ENCODE measurements at places on chromosomes 4 and X. TPM values are rescaled to one million over a fixed set of nuclear protein-coding genes. Genes with fewer than 3 reads are reported as not detected.

The MAGEB2 gene
- not detected for total RNA-seq

The DKC1 gene
- 36.5 TPM for total RNA-seq

The ITIH6 gene
- total RNA-seq = not detected

The CSAG1 gene
- not detected for total RNA-seq

The PIGA gene
- 11.0 TPM for total RNA-seq

The TMSB15B gene
- total RNA-seq = 4.9 TPM

The REPS2 gene
- 0.75 TPM for total RNA-seq

The PCDH19 gene
- 0.12 TPM for total RNA-seq

The RBMXL3 gene
- total RNA-seq = not detected

The CC2D2A gene
- 20.5 TPM for total RNA-seq

The OTC gene
- total RNA-seq = not detected

The UBE2K gene
- total RNA-seq = 18.2 TPM

The CXCL11 gene
- total RNA-seq = not detected

The TCEAL2 gene
- total RNA-seq = not detected

The THOC2 gene
- total RNA-seq = 95.7 TPM

The FMR1NB gene
- not detected for total RNA-seq

The ETDA gene
- not detected for total RNA-seq

The MAMLD1 gene
- 0.44 TPM for total RNA-seq

The P2RY10 gene
- not detected for total RNA-seq

The REELD1 gene
- not detected for total RNA-seq

The TRIML1 gene
- total RNA-seq = not detected

The RBPJ gene
- total RNA-seq = 202 TPM

The YIPF7 gene
- total RNA-seq = not detected

The GAGE2A gene
- not detected for total RNA-seq

The MTMR8 gene
- total RNA-seq = 0.11 TPM

All from uterine smooth muscle cell (primary cell).